ENCODE measurements at places on chromosomes 7 and 10.

DNA sequence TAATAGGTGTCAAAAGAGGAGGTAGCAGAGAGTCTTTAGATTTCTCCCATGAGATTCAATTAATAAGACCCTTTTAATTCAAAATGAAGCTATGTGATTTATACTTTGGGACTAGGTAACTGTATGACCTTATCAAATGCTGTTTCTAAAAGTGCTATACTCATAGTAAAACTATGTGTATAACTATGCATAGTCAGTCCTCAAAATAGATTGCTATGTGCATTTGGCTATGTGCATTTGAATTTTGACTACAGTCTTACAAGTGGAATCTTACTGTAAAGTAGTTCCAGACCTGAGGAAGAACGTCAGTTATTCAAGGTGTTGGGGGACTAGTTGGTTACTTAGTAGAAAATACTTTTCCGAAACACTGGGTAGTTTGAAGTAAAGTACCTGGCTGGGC lies 36.9 kb downstream of the ADD3 start:
- no peak for DNase-seq

- no peak for DNase-seq
These were observed 7.2 kb upstream of the LAMTOR4 start for GRCh38 chr7:100141555-100141949.

DNA sequence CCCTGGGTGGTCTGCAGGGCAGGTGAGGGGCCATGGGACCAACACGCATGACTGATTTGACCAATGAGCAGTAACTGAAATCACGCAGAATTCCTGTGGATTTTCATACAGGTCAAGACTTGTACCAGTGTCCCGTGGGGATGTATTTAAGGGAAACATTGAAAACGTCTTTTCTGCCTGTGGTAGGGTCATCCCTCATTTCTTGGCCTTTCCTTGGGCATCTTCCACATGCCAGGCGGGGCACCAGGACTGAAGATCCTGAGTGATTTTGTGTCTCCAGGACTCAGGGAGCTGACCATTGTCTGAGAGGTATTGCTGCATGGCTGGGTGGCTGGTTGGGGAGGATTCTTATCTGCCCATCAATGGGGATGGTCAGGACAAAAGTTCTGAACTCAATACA lies 289.0 kb downstream of the GLRX3 start:
- no peak for DNase-seq

DNA sequence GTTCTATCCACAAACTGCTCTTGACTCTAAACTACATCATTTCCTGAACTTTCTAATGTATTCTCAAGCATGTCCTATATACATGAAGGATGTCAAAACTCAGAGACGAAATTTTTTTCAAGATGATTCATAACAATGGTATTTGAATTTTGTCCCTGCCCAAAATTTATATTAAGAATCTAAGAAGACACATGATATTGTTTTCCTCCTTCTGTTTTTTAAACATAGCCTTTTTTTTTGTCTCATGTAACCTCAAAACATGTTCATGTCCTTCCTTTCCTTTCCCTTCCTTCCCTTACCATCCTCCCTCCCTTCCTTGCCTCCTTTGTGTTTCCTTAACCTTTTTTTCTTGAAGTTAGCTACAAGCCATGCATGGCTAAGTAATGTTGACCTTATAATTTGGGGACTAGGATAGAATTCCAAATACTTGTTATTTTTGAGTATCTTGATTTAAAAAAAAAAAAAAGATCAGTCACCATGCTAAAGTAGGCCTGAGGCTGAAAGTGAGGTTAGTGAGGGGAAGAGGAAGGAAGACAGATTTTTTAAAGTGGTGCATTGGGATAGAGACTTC lies 163.0 kb downstream of the SUGCT start:
- no peak for DNase-seq

GRCh38 chr10:71703577-71703976 lies 16.0 kb downstream of the C10orf105 start:
- DNase-seq = no peak

- no peak for DNase-seq
These were observed 1126.3 kb upstream of the SORCS1 start for GRCh38 chr10:108290823-108291222.

Data from occipital lobe (tissue), 3 donors.